Neural crest cell (in vitro differentiated cells): ENCODE measurements at places on chromosomes 3 and 15.

- DNase-seq: no peak
Measured at GRCh38 chr3:138377804-138378203, 29.4 kb downstream of the MRAS start.

- DNase-seq: no peak
Measured at GRCh38 chr15:98121536-98121935, 161.0 kb downstream of the ARRDC4 start.

DNA sequence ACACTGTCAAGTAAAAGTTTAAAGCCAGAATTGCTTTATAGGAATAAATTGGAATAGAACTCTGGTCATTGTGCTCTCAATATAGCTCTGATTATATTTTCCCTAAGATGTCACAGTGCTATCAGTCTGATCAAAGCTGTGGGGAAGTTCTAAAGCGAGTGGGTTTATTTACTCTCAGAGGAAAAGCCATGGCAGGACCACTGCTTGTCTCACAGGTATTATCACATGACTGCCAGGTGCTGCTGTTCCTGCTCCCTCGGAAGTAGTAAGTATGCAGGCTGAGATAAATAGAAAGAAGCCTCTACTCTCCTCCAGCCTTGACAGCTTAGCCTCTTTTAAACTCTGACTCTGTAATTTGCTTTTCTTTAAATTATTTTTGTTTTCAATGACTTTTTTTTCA lies 49.1 kb upstream of the UTS2B start:
- no peak for DNase-seq

- no peak for DNase-seq
Measured at GRCh38 chr15:56537881-56538280, 72.9 kb upstream of the MNS1 start.

DNA sequence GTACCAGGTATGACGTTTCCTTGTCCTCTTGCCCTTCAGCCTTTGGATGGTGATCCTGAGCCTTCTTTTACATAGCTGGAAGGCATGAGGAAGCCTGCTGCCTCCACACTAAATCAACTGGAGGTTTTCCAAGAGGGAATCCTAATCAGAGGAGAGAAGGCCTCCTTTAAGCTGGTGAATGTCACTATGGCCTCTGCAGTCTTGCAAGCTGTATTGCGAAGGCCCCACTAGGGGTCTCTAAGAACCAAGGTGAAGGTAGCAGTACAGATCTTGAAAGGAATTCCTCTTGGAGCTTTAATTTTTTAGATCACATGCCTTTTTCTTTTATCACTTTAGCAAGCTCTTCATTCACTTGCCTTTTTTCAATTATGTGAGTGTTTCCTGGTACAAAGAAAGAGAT lies 119.2 kb downstream of the GHSR start:
- no peak for DNase-seq

- DNase-seq: no peak
Measured at GRCh38 chr3:23079976-23080375, 123.2 kb upstream of the UBE2E2 start.

DNA sequence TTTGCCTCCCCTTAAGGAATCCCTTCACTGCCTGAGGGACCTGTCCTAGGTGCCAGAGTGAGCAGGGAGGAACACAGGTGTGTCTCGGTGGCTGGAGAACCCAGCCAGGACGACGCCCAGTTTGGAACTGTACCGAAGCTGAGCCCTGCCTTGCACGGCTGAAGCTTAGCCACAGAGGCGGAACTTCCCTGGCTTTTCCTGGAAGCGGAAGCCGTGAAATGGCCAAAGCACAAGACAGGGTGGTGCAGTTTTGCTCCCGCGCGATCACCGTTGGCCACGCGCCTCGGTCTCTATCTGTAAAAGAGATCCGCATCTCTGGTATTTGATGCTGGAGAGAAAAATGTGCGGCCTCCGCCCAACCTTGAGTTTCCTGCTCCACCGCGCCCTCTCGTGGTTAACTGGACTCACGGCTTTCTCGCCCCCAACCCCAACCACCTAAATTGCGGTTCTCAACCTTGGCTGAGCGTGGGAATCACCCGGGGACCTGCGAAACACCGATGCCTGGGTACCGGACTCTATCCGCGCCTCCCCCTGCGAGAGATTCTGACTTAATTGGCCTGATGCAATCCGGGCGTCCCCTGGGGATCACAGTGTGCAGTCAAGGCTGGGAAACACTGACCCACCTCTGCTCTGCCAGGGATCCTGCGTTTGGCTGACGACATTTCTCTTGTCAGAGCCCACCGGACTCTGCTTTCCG lies 70.7 kb upstream of the ABHD2 start:
- DNase-seq: peak; percentile 95

GRCh38 chr15:85318048-85318731 lies 62.2 kb upstream of the AKAP13 start:
- no peak for DNase-seq

GRCh38 chr15:56385908-56386307 lies 20.7 kb downstream of the TEX9 start:
- DNase-seq: no peak

DNA sequence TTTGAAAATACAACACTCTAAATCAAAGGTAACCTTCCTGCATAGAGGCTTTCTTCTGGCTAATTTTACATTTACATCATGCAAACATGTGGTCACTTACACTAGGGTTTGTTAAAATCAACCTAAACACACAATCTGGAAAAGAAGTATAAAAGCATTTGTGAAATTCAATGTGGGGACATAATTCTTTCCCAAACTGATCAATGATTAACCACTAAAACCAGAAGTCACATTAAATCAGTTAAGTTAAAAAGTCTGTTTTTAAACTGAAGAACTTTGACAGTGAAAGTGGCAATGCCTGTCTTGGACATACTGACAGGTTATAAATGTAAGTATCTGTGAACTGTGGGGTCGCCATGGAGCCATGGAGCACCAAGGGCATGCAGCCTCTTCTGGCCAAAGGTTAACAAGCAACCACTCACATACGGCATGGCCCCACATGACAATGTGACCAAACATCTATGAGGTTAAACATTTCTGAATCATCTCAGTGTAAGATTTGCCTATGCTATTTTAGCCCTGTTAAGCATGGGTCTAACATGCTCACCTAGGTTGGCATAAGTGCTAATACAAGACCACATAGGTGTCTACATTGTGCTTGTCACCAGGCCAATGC lies 278.2 kb downstream of the CTNNB1 start:
- DNase-seq: no peak

DNA sequence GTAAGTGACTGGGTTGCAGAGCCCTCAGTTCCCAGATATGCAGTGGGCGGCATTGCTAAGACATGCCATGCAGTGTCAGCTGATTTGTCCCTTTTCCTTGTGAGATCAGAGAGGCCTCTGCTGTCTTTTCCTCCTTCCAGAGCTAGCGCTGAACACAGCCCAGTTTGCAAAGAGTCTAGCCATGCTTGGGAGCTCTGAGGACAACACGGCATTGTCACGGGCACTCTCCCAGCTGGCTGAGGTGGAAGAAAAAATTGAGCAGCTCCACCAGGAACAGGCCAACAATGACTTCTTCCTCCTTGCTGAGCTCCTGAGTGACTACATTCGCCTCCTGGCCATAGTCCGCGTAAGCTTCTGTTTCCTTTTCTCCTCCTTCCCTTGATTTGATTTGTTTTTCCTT lies 20.0 kb upstream of the SNX22 start:
- DNase-seq: no peak

DNA sequence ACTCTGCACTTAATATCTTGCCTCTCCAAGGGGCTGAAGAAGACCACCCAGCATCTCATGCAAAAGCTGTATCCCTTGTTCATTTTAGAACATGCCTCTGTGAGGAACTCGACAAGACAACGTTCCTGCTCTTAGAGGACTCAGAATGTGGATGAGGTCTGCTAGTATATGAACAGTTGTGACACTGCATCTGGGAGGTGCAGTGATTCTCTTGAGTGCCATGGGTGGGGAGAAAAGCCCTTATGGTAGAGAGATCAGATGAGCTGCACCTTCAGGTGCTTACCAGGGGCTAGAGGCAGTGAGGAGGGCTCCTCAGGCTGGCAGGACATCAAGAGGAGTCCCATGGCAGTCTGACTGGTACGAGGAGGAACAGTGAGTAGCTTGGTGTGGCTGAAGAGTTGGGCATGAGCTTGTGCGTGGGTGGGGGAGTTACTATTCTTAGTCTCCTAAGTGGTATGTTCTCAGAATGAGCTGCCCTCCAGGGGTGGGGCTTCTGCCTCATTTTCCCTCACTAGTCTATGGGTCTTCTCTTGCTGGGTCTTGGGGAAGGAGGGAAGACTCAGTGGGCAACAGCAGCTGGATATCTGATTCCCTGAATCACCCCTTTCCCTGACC lies 56.7 kb upstream of the ATP2B2 start:
- no peak for DNase-seq

DNA sequence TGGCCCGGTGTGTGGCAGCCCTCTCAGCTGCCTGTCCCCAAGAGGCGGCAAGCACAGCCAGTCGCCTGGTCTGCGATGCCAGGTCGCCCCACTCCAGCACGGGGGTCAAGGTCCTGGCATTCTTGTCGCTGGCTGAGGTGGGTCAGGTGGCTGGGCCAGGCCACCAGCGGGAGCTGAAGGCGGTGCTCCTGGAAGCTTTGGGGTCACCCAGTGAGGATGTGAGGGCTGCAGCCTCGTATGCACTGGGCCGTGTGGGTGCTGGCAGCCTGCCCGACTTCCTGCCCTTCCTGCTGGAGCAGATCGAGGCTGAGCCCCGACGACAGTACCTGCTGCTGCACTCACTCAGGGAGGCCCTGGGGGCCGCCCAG lies 20.8 kb downstream of the CAND2 start:
- no peak for DNase-seq

- DNase-seq: no peak
Measured at GRCh38 chr3:191321019-191321767, 8.0 kb upstream of the CCDC50 start.

- DNase-seq: no peak
Measured at GRCh38 chr15:100999369-100999768, 80.2 kb downstream of the LRRK1 start.

GRCh38 chr3:105351821-105352220 lies 14.9 kb upstream of the ALCAM start:
- no peak for DNase-seq

GRCh38 chr15:42329992-42330391 lies 29.3 kb upstream of the CAPN3 start:
- no peak for DNase-seq

- no peak for DNase-seq
Measured at GRCh38 chr15:57772223-57772957, 65.9 kb downstream of the POLR2M start.

DNA sequence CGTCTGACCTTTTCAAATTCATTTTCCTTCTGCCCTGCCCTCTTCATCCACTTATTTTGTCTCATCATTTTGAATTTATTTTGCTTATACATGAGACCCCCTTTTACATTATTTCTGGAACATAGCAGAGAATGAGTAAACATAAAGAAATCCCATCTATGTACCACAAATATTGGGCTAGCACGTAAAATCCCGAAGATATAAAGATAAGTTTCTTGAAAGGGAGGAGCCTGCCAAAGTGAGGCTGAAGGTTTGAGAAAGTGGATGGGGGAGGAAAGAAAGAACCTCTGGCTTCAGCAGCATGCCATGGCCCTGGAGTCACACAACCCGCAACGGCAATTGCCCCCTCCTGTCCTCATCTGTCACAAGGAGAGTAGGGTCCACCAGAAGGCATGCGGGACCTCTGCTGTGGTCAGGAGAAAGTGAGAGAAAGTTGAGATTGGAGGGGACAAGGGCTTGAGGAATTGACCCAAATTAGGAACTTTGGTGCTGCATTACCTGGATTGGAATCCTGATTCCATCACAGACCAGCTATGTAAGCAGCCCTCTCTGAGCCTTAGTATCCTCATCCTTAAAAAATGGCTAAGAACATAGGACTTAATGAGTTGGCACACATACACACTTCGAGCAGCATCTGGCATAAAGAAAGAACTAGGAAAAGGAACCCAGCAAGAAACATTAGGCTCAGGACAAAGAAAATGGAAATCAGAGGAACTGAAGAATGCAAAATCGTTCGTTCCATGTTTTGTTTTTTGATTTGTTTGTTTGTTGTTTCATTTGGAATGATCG lies 53.7 kb upstream of the GYG1 start:
- no peak for DNase-seq

DNA sequence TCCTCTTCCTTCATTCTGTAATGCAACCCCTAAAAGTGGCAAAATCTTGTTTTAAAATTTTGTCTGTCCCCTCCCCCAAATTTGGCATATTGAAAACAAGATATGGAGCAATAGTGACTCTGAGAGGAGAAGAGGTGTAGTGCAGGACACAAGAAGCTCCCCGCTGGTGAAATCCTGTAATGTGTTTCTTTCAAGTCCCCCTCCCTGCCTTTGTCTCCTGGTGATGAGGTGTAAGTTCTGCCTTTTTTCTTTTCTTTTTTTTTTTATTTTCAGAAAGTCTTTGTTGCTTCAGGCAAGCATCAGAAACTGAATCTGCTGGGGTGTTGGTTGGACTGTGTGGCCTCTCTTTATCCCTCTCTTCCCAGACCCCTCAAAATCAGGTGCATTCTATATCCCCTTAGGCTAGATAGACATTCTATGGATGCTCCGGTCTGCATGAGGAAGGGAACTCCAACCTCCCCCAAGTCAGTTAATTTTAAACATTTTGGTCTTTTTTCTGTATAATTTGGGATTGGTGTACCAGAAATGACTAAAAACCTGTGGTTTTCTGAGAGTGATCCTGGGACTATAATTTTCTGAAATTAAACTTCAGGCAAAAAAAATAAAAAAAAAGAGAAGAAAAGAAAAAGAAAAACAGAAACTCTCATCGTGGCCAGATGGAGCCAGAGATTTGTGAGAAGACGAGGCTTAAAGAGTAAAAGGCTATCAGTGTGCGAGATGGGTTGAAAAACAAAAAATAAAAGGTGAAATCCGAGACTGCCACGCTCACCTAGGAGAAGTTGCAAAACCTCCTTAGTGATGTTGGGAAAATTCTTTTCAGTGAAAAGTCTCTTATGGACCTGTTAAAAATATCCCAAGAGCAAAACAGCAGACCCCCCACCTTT lies 21.4 kb downstream of the ACKR2 start:
- DNase-seq: no peak

DNA sequence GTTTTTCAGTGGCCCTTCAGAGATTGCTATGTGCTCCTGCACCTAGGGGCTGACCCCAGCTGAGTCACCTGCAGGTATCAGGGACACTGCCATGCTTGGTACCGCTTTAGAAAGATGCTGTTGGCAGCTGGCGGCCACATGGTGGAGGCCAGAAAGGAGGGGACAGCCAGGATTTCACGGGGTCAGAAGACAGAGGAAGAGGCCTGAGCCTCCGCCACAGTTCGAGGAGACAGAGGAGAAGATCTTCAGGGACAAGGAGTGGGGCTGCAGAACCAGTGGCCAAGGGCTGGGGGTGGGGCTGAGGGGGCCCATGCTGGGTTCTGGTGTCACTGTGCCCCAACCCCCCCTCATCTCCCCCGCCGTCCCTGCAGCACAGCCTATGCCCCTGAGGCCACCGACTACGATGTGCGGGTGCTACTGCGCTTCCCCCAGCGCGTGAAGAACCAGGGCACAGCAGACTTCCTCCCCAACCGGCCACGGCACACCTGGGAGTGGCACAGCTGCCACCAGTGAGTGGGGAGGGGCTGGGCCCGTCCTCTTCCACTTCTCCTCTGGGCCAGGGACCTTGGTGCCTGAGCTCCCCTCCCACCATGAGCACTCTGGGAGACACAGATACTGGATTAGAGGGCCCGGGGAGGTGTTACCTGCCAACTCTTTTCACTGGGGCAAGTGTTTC lies 19.9 kb downstream of the LOXL1 start:
- no peak for DNase-seq
